ENCODE measurements at places on chromosomes 12 and 14.

DNA sequence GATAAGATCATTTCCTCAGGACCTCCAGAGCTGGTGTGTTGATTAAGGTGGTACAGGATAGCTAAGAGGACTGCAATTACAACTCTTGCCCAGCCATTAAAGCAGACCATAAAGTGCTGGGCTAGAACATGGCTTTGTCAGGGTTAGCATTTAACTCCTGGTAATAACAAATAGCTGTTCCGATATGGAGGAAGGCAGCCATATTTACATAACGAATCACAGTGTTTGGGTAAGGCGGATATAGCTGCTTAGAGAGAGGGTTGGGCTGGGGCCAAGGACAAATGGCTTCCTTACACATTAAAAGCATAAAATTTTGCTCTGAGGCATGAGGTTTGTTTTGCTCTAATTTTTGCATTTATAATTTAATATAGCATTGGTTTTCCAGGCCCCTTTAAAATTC lies 297.7 kb upstream of the DDHD1 start:
- DNase-seq: no peak

- no peak for DNase-seq
These were observed 155.1 kb upstream of the BTG1 start for GRCh38 chr12:92300777-92301176.

DNA sequence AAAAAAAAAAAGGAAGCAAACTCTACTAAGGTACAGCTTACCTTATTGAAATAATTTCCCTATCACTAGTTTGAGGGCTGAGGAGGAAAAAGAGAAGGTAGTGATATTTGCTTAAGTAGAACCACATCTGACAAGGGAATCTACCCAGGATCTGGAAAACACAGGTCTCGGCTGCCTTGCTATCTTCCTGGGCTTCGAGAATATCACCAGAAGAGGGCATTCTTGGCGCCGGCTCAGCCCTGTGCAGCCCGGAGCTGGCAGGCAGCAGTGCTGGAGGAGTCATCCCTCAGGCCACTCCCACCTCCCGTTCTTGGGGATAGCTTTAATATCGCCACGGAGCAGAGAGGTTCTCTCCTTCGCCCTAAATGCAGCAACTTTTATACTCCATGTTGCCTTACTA lies 1181.2 kb downstream of the VRK1 start:
- peak; percentile 9 for DNase-seq

GRCh38 chr14:73576391-73576790 lies 7.4 kb downstream of the ACOT2 start:
- DNase-seq: no peak

- DNase-seq: no peak
These were observed 8.6 kb downstream of the SETD1B start for GRCh38 chr12:121812320-121812871.

- no peak for DNase-seq
These were observed 81.8 kb downstream of the WIF1 start for GRCh38 chr12:65039301-65039700.

- no peak for DNase-seq
These were observed 134.4 kb upstream of the OR4E1 start for GRCh38 chr14:21807975-21808374.

DNA sequence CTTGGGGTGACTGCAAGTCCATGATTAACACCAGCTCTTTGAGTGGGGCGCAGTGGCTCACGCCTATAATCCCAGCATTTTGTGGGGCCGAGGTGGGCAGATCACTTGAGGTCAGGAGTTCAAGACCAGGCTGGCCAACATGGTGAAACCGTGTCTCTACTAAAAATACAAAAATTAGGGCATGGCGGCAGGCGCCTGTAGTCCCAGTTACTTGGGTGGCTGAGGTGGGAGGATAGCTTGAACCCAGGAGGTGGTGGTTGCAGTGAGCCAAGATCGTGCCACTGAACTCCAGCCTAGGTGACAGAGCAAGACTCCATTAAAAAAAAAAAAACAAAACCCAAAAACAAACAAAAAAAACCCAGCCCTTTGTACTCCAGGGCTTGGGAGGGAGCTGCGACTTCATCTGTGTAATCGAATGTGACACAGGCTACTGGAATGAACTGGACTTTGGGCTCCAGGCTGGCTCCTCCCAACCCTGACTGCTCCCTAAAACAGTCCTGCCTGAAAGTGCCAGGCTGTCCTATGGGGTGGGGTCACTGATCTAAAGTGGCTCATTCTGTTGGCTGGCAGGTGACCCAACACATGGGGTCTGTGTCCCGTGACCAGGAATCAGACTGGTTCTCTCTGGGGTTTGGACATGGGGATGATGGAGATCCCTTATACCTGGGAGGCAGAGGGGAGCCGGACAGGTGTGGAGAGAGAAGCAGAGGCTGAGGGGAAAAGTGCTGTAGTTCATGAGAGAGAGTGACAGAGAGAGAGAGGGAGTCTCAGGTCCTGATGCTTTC lies 9.3 kb upstream of the C12orf43 start:
- no peak for DNase-seq

- no peak for DNase-seq
These were observed 7.0 kb downstream of the CORO1C start for GRCh38 chr12:108724054-108724889.

- no peak for DNase-seq
These were observed 10.1 kb upstream of the CEBPE start for GRCh38 chr14:23128969-23129758.

DNA sequence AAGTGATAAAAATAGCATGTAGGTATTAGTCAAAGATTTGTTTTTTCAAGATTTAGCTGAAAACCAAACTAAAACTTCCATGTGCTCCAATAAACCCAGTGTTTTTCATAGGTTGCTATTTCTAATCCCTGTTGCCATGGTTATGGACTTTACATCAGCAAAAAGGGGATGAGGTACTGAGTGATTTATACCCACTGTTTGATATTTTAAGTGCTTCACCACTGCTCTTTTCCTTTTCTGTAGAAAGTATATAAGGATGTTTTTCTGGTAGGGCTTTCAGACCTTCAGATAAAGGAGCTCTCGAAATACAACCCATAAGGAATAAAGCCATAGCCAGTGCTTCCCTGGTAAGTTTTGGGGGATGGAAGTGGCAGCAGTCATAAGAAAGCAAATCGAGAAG lies at the start of gene OTOGL:
TSS of gene OTOGL (plus strand) at position 279 of the 400 bp plus-strand sequence. CDS start 109,895 bp downstream, outside the sequence.
- no peak for DNase-seq

GRCh38 chr14:106850913-106851825 lies 1324.8 kb downstream of the TMEM121 start:
- no peak for DNase-seq

GRCh38 chr14:80958226-80958625 lies 2.8 kb downstream of the TSHR start:
- DNase-seq: no peak

Measured in left renal cortex interstitium (tissue), 4 donors.